ENCODE measurements at places on chromosomes 16 and 17.

GRCh38 chr16:73037331-73037745 is 10.6 kb downstream of the ZFHX3 start:
- no peak for DNase-seq

GRCh38 chr17:16584273-16584995 is 15.4 kb upstream of the ZNF287 start:
- peak; percentile 85 for DNase-seq

DNA sequence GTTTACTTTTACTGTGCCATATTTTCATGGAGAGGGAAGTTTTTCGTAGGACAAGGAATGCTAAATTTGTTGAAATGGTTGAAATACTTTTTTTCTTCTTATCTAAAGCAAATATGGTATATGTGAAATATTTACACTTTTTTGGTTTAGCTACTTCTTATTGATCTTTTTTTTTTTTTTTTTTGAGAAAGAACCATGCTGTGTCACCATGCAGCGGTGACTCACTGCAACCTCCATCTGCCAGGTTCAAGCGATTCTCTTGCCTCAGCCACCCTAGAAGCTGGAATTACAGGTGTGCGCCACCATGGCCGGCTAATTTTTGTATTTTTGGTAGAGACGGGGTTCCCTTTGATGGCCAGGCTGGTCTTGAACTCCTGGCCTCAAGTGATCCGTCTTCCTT is 100.5 kb downstream of the FTO start:
- no peak for DNase-seq

DNA sequence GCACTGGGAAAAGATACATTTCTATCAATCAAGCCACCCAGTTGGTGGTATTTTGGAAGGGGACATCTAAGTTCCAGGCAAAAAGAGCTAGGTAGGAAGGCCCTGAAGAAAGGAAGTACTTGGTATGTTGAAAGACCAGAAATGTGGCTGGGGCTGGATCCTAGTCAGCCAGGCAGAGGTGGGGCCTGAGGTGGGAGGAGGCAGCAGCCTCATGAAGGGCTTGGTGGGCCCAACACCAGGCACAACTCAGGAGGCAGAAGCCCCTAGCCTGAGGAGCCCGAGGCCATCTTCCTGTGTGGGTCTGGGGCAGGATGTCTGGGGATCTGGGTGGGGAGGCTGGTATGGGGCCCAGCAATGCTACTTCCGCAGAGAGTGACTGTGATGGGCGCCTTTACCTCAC is 105.9 kb downstream of the SALL1 start:
- no peak for DNase-seq

- no peak for DNase-seq
Observed at GRCh38 chr17:10201680-10202079, 3.3 kb upstream of the GAS7 start.

- no peak for DNase-seq
Observed at GRCh38 chr16:68920349-68920748, 77.0 kb downstream of the TANGO6 start.

DNA sequence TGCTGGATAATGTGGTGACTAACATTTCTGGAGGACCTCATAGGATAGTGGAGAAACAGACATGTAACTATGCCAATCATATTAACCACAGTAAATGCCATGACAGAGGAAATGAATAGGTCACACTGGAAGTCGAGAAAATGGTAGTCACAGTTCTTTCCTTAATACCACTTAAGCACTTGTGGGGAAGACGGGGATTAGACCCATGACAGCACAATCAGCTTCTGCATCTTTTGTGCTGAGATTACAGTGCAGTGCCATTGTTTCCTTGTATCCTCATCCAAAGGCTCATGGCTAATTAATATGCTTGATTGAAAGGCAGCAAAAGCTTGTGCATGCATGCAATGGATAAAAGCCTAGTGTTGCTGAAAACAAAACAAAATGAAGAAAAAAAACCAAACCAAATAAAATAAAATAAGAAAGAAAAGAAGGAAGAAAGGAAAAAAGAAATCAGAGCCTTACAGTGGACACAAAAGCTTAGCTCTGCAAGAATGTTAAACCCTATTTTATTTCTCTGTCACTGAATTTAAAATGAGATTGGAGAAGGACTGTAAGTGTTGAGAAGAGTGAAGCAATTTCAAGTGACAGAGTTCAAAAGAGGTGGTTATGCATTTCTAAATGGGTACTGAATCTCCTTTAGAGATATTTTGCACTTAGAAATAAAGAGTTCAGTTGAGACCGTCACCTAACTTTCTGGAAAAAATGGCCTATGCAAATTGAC is 1011.9 kb downstream of the CDH8 start:
- DNase-seq, result no peak

DNA sequence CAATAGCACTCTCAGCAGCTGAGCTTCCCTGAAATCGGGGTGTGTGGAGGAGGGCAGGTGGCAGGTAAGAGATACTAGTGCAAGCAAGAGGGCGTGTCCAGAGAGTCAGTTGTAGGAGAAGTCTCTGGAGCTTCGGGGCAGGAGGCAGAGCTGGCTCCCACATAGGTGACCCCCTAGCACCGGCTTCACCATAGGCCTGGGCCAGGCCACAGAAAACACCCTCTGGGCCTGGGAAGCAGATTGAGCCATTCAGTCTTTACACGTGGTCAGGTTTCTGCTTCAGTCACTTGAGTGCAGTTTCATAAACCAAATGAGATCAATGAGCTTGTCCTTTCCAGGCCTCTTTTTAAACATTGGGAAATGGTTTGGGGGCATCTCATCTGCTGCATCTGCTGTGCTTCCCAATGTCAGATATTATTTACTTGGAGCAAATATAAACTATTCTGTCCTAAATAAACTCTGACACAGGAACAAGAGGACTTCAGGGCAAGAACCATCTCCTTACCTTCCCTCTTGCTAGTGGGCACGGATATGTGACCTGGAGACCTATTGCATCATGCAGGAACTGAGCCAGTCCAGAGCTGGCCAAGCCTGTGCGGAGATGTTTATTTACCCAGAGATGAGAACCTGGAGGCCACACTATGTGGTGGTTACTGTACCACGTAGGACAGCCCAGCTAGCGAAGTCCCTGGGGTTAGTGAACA is 16.1 kb downstream of the CCR7 start:
- DNase-seq, result no peak

- DNase-seq, result no peak
Observed at GRCh38 chr17:35738519-35739133, 7.2 kb downstream of the RASL10B start.

- peak; percentile 74 for DNase-seq
Observed at GRCh38 chr16:31476303-31477219, 4.6 kb downstream of the TGFB1I1 start.

GRCh38 chr17:54903375-54903774 is 2.7 kb downstream of the TOM1L1 start:
- DNase-seq, result no peak

GRCh38 chr17:8005967-8006730 is 3.7 kb downstream of the GUCY2D start:
- DNase-seq, result no peak

All from suppressor macrophage treated with lipopolysaccharide for 4 hours (primary cell).